NCI-H345 (cell line): ENCODE measurements at places on chromosomes 2 and 18.

- no peak for DNase-seq
Measured at GRCh38 chr18:11666831-11667230, 22.2 kb upstream of the GNAL start.

DNA sequence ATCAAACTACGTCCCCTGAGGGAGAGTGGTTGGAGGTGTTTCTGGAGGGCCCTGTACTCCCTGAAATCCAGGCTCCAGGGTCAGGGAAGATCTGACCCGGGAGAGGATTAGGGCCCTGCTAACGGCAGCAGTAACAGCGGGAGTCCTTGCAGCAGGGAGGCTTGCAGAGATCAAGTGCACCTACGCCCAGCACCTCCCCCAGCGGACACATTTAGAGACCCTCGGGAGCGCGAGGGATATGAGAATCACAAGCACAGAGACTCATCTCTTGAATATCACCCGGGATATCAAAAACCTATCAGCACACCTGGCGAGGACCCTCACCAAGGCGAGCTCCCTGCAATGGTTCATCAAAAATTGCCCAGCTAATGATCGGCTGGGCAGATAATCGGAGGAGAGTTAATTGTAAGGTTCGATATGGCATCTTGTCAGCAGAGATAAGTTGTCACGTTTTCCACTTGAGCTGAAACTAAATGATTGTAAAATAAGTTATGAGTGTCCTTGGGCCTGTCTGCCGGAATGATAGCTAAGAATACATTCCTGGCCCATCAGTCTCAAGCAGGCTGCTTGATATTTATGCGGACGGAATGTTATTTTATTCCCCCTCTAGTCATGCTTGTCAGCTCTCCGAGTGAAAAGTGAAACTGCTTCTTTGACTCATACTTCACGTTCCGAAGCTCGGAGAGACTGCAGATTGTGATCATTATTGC is 209.8 kb downstream of the GBX2 start:
- DNase-seq = no peak

- DNase-seq = peak; percentile 82
Measured at GRCh38 chr2:2238726-2239269, 92.3 kb downstream of the MYT1L start.

DNA sequence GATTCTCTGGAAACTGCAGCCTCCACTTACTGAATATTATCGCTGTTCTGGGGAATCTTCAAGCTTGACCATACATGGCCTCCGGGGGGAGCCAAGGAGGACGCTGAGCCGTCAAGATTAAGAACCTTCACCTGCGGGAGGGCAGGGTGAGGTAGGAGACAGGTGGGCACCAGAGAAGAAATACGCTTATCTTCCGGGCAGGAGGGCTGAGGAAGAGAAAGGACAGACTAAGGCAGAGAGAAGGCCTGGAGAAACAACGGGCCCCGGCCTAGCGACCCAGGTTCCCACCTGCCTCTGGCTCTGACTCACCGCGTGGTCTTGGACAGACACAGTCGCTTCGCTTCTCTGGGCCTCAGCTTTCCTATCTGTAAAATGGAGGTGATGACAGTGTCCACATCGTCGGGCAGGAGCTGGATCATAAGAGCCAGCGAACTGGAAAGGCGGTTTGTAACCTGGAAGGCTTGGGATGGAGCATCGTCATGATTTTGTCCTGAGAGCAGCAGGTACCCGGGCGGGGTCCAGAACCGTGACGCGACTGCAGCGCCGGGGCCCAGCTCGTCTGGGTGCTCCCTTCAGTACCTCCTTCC is 659 bp downstream of the ZNF142 start:
- DNase-seq = peak; percentile 20

DNA sequence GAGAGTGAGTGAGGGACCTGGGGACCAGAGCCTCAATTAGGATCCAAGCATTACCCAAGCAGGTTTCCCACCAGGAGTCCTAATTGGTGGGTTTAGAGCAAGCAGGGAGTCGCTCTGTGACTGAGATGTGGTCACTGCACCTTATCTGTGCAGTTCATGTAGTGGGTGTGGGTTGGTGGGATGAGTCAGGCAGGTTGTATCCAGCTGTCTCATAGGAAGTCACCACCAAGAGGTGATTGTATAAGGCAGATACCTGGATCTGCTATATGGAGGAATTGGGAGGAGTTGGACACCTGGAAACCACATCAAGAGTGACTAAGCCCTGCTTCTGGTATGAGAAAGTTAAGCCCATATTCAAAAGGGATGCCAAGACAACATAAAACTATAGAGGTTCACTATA is 106.8 kb downstream of the ARHGAP28 start:
- DNase-seq = no peak

GRCh38 chr2:179454443-179455171 is 190.0 kb upstream of the SESTD1 start:
- DNase-seq = no peak

DNA sequence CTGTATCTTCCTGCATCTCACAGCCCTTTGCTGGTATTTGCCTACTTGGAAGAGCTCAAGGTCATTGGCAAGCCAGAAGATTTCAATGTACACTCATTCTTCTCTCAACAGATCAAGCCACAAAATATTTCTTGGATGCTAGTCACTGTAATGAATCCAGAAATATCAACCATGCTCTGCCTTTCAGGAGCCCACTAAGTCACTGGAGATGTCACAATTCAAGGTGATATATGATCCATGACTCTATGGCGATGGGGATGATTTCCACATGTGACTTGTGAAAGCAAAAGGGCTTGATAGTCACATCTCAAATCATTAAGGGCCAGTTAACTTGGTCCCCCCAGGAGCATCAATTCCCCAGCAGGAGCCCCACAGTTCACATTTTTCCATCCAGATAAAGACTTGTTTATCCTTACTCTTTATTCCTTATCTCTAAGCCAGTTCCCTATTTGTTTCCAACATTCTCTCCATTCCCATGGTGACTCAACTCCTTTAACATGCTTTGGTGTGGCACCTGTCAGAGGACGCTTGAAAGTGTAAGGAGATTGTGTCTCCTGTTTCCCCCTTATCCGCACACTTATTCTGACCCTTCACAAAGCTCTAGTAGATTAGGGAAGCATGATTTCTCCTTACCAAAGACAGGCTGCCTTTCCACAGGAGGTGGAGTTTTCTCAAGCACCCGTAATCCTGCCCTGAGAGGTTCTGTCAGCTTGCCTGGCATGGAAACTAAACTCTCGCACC is 15.8 kb downstream of the PKDCC start:
- no peak for DNase-seq

GRCh38 chr2:25445464-25445863 is 103.7 kb upstream of the DNMT3A start:
- DNase-seq = no peak

DNA sequence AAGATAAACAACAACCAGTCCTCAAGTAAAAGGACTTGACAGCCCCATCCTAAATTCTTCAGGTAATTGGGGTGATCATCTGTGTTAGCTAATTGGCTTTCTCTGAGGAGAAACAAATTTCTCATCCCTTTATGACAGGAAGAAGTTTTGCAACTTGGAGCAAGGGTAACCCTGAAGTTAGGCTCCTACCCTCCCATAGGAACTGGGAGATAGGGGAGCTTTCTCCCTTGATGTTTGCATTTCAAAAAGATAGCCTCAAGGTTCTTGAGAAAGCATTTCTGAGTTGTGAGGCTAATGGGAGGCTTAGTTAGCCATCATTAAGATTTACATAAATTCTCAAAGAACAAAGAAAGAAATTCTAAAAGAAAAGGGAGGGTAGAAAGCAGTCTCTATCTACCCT is 95.4 kb downstream of the MAP2 start:
- DNase-seq = no peak

DNA sequence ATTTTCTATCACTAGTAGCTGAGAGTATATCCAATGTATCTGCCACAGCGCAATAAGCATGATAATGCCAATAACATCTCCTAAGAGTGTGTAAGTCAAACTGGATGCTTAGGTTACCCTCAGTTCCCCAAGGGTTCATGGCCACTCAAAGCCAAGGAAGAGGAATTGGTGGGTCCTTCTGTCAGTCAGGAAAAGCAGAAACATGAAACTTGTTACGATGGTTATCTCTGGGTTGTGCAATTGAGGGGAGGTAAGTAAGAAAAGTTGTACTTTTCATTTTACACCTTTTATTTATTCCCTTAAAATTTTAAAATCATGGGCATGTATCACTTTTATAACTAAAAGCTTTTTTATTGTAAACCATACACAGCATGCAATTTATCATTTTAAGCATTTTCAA is 10.1 kb upstream of the GAD1 start:
- no peak for DNase-seq

DNA sequence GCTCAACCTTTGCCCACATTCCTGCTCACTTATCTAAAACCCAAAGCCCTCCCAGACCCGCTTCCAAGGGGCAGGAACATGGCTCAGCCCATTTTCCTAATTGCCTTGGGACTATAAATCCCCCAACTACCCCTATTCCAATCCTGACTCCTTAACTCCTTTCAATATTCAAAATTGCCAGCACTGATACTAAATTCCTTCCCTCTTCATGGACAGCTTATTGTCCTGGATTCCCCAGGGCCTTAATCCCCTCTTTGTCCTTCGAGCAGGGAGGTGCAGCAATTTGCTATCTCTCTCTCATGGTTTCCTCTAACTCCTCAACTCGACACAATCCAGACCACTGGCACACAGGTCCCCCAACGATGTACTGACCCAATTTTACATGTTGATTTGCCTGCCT is 99.1 kb downstream of the SLC25A12 start:
- no peak for DNase-seq

DNA sequence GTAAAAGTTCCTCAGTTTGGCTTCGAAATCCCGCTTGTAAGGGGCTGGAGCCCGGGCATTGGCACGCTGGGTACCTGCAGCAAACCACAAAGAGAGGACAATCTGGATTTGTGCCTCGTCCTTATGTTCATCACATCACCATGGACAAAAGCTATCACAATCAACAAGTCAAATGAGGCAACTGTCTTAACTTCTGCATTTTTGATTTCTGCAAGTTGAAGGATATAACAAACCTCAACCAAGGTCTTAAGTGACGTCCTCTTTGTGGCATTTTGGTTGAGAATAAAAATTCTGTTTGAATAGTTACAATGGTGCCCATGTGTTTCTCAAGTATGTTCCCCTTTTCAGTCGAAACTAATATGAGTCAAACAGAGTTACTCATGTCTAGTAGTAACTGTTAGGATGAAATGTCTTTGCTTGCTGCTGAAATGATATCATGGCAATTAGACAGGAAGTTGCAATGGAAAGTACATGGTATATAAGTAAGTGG is 70.8 kb upstream of the STK17B start:
- no peak for DNase-seq
